ENCODE measurements at places on chromosomes 4 and X.
A peak's percentile ranks its signal among the peaks of the same experiment; 100 is the strongest.

- no peak for DNase-seq
Measured at GRCh38 chrX:10399043-10399741, 221.2 kb downstream of the MID1 start.

GRCh38 chr4:98305576-98305975 lies 44.4 kb downstream of the RAP1GDS1 start:
- DNase-seq = no peak

- DNase-seq = no peak
Measured at GRCh38 chrX:129744861-129745321, 6.1 kb downstream of the XPNPEP2 start.

DNA sequence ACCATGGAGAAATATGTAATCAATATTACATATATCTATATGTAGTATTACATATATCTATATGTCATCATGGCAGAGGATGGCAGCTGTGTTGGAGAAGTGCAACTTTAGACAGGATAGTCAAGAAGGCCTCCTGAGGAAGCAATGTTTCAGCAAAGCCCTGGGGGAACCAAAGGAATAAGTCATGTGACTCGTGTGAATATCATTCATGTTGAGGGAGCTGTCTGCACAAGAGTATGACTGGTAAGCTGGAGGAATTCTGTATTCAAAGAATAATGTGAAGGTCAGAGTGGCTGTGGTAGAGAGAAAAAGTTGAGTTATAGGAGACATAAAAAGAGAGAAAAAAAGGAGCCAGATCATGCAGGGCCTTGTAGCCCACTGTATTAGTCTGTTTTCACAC lies 92.9 kb upstream of the EDNRA start:
- no peak for DNase-seq

DNA sequence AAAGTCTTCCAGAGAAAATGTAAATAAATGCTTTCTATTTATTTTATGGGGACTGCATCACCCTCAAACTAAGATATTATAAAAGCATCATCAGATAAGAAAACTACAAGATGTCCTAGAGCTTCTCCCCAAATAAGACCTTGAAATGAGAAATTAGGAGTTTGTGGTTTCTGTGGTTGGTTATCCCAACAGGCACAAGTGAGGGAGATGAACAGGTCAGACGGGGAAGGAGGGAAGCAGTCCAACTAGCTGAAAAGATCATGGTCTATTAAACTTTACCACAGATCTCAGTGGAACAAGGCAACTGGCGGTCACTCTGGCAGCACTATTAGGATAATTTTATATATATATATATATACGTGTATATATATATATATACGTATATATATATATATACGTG lies 319.3 kb upstream of the GRID2 start:
- no peak for DNase-seq

- no peak for DNase-seq
Measured at GRCh38 chrX:150255441-150256296, 107.4 kb upstream of the MAMLD1 start.

- no peak for DNase-seq
Measured at GRCh38 chr4:186653969-186654368, 69.7 kb downstream of the FAT1 start.

GRCh38 chr4:169256101-169256612 lies 14.6 kb downstream of the SH3RF1 start:
- DNase-seq = no peak

DNA sequence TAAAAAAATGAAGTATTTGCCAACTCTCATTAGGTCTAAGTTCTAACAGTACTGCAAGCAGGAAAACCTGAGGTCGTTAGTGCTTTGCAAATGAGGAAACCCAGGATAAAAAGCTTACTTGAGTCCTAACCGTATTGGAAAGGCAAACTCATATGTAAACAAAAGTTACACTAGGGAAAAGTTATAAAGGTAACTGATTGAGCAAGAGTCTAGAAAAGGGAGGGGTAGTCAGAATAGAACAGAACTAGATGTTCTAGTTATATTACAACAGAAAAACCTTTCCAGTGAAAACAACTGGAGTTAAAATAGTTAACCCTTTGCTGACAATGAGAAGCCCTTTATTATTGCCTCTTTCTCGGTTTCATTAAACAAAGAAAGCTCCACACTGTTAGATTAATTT lies 66.4 kb upstream of the MAOA start:
- DNase-seq = no peak

- no peak for DNase-seq
Measured at GRCh38 chrX:39577206-39577984, 520.4 kb downstream of the BCOR start.

DNA sequence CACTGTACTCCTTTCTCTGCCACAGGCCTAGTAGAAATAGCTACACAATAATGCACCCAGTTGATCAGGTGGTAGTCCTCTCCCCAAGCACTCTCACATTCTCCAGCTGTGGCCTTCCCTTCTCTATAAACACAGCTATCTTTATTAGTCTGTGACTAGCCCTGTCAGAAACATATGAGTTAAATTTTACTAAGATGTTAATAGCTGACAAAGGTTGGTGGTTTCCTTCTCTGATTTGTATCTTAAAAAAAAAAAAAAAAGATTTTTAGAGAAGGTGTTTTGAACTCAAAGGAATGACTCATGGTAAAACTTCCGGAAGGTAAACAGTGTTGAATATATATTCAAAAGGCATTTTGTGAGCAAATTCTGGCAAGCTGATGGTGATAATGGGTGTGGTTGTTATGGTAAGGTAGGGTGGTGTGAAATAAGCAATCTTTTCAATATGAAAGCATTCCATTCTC lies 327.4 kb downstream of the PPP3CA start:
- DNase-seq = peak; percentile 38

DNA sequence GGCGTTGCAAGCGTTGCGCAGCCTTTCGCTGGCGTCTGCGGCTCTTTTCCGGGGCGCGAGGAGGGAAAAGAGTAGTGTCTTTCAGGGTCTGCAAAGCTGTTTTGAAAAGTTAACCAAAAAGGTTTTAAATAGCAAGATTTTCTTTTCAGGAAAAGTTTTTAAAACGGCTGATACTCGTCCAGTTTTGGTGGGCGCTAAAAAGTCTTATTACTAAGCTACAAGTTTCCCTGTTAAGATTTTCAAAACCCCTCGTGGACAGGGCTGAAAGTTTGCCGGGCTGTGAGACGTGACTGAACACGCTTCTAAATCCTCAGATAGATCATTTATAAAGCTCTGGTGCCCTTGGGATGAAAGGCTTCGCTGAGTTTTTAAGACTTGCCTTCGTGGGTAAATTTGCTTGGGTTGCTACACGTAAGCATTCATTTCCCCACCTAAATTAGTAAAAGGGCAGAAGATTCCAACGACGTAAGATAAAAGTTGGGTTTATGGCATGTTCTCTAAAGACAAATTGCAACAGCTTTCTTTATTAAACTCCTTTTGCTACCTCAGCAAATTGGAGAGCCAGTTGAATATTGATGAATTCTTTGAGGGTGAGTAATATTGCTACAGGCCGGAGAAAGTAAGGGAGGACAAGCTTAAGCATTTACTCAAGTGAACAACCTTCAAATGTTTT lies 91.5 kb downstream of the HPRT1 start:
- no peak for DNase-seq

DNA sequence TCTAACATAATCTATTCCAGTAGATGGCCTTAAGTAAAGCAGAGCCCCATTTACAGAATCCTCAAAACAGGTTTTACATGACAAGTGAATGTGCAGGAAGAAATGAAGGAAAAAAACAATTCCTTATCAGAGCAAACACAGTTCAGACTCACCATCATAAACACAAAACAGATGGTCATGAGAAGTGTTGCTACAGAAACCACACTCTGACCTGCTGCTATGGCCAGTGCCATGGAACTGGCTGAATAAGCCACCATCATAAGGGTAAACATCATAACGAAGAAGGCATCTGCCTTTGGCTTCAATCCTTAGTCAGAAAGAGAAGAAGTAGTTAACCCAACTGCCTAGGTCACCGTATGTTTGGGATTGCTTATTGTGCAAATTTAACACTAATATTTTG lies 61.1 kb downstream of the ABCG2 start:
- no peak for DNase-seq

GRCh38 chr4:145619639-145619996 lies 433 bp downstream of the MMAA start:
- DNase-seq = no peak

DNA sequence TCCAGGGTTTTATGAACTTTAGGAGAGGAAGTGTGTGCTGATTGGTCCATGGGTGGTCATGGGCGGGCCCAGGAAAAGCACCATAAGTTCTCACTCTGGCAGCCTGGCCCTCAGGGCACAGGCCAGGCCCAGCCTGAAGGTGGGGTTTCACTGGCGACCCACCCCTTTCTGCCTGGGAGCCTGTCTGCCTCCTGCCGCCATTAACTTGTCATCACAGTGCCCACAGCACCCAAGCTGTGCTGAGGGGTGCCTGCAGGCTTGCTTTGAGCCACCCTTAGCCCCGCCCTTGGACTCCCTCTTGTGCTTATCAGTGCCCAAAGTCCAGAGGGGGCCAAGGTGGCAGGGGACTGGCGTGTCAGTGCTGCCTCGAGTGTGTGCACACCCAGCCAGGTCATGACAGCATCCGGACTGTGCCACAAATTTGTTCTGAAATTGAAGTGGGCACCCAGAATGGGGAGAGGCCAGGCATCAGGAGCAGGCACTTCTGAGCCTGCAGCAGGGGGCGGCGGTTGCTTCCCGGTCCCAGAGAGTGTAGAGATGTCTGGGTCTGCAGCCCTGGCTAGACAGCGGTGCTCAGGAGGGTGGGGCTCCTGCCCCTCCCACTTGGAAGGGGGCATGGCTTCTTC lies 455.6 kb downstream of the TMA16 start:
- DNase-seq = no peak

DNA sequence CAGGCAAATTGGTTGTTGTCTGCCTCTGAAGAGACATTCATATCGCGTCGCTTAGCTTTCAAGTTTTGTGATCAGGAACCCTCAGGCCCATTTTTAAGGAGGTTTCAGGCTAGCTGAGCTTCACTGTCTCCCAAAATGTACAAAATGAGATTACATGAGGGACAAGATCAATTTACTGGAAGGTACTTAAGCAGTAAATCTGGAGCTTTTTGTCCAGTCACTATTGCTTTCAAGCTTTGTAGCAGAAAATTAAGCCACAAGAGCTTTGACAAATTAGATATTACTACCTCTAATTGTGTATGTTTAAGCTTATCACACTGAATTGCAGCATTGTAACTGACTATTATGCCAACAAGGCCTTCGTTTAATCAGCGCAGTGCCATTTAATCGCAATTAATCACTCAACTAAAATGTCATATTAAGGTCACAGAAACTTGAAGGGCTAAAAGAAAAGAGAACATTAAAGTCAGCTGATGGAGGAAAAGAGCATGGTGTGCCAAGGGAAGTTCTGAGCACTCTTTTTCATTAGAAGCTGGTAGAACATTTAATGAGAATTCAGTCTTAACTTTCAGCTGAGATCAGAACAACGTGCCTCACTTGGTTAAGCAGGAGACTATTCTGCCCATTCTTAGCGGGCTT lies 353.0 kb downstream of the FBXO8 start:
- DNase-seq = no peak

DNA sequence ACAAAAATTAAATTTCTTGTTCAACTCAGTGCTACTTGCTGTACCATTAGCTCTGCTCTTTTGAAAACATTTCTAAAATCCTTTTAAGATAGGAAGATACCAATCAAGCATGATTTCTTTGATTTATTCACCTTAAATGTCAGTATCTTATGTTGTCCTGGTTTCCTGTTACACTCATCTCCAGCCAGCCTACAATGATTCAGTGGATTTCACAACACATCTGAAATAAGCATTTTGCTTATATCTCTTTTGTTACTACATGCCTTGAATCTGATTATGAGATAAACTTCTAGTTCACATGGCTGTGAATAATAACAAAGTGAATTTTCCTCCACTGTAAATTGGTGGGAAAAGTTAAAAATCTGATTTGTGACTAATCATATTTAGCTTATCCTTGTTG lies 112.5 kb upstream of the BMP3 start:
- no peak for DNase-seq

DNA sequence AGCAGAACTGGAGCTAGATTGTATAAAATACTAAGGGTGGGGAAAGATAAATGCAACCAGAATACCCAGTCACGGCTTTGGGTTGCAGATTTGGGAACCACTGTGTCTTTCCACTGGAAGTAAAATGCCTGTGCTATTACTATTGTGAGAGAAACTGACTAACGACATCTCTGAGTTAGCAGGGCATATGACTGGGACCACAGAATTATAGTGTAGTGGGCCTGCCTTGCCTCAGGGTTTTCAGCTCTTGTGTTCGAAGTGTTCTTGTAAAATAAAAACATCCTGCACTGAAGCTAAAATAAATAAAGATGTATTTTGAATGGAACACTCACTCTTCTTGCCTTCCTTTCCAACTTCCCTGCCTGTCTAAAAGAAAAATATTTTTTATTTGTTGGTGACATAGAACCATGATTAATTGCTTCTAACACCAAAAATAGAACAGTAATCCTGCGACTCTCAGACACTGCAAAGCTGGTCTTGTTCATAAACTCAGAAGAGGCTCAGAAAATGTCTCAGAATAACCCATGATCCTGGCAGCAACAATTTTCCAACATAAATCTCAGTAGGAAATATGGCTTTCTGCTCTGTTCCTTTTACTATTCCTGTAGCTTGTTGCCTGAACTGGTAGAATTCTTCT lies 104.2 kb downstream of the FAM47B start:
- no peak for DNase-seq

GRCh38 chrX:45952030-45952429 lies 593.2 kb downstream of the ZNF674 start:
- no peak for DNase-seq

DNA sequence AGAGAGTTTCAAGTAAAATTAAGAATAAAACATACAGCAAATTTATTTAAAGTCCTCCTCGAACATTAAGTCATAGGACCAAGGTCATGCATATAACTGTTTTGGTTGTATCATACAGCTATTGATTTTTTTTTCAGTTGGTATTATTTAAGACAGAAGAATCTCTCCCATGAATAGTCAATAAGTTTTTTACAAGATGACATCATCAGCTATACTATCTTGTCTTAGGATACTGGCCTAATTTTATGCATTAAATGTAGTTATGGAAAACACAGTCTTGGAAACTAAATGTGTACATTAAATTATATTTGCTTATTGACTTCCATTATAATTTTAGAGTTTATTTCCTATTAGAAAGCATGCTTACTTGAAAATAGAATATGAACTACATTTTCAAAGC lies 755.9 kb downstream of the PCDH19 start:
- no peak for DNase-seq

GRCh38 chr4:142846729-142847596 lies 862 bp upstream of the INPP4B start:
- peak; percentile 20 for DNase-seq

DNA sequence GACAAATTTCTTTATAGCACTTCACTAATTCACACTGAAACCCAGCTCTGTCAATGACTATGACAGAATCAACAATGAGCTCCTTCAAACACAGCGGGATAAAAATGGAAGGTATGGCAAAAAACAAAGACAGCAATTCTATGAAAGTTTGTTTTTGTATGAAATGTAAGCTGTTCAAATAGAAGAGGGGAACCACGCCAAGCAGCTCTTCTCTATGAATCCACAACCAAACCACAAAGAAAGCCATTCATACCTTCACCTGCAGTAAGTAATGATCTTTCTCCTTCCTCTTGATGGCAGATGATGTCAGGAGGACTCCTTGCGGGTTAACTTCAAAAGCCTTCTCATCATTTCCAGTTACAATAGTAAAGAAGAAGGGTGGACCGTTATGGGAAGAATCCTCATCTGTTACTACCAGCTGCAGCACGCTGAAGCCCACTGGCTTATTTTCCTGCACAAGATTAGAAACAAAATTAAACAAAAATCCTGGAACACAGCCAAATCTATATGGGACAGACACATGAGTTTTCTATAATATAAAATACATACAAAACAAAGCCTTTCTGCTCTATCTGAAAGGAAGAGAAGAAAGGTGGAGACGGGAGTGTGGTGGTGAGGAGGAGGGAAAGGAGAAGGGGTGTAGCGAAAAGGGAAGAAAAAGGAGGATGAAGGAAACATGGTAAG lies 48.9 kb upstream of the MTNR1A start:
- DNase-seq = no peak

Measured in GM06990 (cell line).